ENCODE measurements at places on chromosomes 4 and X. TPM values are rescaled to one million over a fixed set of nuclear protein-coding genes. Genes with fewer than 3 reads are reported as not detected.

Gene AKAP17A
- total RNA-seq: 41.9 TPM

Gene NOX1
- total RNA-seq: 0.03 TPM

Gene MGAT4D
- not detected for total RNA-seq

Gene ZDHHC15
- total RNA-seq: not detected

Data from A549 treated with CpdA at 1 μM for 4 hours (cell line).